Parietal lobe (tissue), 2 donors: ENCODE measurements at places on chromosomes 7 and 10. TPM values are rescaled to one million over a fixed set of nuclear protein-coding genes. Genes with fewer than 3 reads are reported as not detected.

Gene MET
- total RNA-seq: 6.9 TPM

Gene TMEM139
- not detected for total RNA-seq

Gene RET
- 1.6 TPM for total RNA-seq

Gene WNT16
- total RNA-seq: 0.31 TPM

Gene IQUB
- 3.8 TPM for total RNA-seq

Gene INSIG1
- 106 TPM for total RNA-seq

Gene SHTN1
- total RNA-seq: 109 TPM

Gene VAX1
- 2.5 TPM for total RNA-seq

Gene GRID1
- total RNA-seq: 26.3 TPM

Gene CFAP70
- total RNA-seq: 1.6 TPM

Gene AOC1
- total RNA-seq: not detected

Gene ZNF804B
- total RNA-seq: 9.7 TPM

Gene TPST1
- total RNA-seq: 75.7 TPM

Gene ANKRD30A
- not detected for total RNA-seq

Gene NPSR1
- not detected for total RNA-seq

Gene FGFBP3
- total RNA-seq: 28.5 TPM
